Stimulated activated CD8-positive, alpha-beta memory T cell treated with anti-CD3 and anti-CD28 coated beads, Interleukin-2, amount 100 ng/mL, for 1 hour (primary cell): ENCODE measurements at places on chromosomes 3 and 15.

DNA sequence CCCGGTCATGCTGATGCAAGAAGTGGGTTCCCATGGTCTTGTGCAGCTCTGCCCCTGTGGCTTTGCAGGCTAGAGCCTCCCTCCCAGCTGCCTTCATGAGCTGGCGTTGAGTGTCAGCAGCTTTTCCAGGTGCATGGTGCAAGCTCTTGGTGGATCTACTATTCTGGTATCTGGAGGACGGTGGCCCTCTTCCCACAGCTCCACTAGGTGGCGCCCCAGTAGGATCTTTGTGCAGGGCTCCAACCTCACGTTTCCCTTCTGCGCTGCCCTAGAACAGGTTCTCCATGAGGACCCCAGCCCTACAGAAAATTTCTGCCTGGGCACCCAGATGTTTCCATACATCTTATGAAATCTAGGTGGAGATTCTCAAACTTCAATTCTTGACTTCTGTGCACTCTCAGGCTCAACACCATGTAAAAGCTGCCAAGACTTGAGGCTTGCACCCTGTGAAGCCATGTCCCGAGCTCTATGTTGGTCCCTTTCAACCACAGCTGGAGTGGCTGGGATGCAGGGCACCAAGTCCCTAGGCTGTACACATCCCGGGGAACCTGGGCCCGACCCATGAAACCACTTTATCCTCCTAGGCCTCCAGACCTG is 238.4 kb upstream of the MDFIC2 start:
- DNase-seq, result peak; percentile 48

GRCh38 chr3:100865442-100865841 is 127.8 kb downstream of the ABI3BP start:
- no peak for DNase-seq

- DNase-seq, result no peak
These were observed 826 bp downstream of the SHC4 start for GRCh38 chr15:48962662-48963523.

GRCh38 chr3:46098319-46098761 is 71.1 kb upstream of the XCR1 start:
- no peak for DNase-seq

- no peak for DNase-seq
These were observed 2.9 kb downstream of the NCKIPSD start for GRCh38 chr3:48682786-48683185.

- no peak for DNase-seq
These were observed 79.2 kb downstream of the P3H2 start for GRCh38 chr3:190041333-190042041.
